ENCODE measurements at places on chromosomes 4 and X.

DNA sequence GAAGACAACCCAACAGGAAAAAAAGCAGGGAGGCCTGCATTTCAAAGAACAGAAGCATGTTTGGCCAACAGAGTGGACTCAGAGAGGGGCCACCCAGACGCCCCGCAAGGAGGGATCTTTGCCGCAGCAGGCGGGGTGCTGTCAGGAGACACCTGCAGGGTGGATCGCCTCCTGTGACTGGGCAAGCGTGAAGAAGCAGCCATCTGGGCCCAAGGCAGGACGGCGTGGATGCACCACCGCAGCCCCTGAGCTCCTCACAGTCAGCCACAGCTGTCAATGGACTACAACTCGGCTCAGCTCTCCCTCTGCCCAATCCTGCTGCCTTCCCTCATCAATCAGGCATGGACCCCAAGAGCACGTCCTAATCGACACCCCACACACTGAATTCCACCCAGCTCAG is 32.0 kb upstream of the MAN2B2 start:
- no peak for DNase-seq

GRCh38 chr4:173046818-173047217 is 121.8 kb upstream of the GALNT7 start:
- no peak for DNase-seq

DNA sequence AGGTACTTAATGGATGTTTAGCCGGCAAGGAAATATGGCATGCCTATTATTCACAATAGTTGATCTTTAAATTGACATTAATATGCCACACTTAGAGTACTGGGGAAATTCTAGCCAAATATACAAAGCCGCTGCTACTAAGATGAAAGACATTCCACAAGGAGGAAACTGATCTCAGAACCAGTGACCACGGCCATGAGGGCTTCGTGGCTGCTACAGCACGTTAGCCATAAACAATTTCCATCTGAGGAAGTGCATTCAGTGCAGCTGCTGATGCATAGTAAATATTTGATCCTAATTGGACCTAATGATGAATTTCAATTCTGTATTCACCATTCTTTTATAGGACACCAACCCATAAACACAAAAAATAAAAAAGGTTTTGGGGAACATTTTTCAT is 59.1 kb downstream of the SORBS2 start:
- DNase-seq = no peak

DNA sequence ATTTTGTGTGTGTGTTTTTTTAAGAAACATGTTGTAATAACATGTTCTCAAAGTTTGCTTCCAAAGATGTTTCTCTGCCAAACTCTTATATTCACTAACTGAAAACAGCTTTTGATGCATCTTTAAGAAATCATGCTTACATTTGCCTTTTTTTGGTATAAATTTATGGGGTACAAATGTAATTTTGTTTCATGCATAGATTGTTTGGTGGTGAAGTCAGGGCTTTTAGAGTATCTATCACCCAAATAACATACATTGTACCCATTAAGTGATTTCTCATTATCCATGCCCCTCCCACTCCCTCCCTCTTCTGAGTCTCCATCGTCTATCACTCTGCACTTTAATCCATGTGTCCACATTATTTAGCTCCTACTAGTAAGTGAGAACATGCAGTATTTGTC is 30.8 kb downstream of the SPINK2 start:
- DNase-seq = no peak

DNA sequence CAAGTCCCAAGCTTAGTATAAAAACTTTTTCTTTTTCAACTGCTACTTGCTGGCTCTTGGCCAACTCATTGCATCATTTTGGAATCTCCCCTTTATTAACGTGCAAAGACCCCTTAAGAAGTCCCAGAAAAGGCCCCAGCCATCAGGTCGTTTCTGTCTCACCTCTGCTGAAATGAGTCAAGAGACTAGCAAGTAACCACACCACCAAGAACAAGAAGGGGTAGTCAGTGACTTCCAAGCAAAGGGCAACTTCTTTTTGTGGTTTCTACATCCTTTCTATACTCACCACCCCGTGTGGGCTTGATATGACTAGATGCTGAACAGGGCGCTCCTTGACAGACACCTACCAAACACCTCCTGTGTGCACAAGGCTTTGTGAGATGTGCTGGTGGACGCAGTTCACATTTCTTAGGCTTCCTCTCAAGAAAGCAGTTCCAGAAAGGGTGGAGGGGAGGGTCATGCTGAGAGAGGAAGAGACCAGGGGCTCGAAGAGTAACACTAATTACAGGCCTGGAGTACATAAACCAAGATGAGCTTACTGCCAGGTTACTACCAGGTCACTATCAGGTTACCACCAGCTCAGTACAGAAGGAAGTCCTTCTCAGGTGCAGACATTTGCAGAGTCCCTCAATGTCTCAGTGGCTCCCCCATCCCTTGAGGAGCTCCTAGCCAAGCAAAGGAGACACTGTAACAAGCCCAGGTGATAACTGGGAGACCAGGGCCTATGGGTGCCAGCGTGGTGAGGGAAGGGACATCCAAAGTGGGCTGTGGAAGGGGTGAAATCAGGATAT is 19.3 kb downstream of the JAKMIP1 start:
- no peak for DNase-seq

DNA sequence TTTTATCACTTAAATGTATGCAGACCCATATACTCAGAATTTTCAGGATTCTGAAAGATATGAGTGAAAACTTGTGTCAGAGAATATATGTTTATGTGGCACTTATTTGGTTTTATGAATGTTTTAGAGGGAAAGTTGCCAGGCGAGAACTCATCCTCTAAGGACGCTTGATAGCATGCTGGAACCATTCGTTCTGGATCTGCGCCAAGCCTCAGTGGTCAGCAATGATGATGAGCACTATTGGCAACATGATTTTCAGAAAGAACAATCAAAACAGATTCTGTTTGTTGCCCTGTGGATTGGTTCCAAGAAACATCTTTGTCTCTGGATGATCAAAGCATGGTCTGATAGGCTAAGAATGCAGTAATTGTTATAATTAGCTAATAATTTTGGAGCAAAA is 32.1 kb upstream of the RAPGEF2 start:
- no peak for DNase-seq

DNA sequence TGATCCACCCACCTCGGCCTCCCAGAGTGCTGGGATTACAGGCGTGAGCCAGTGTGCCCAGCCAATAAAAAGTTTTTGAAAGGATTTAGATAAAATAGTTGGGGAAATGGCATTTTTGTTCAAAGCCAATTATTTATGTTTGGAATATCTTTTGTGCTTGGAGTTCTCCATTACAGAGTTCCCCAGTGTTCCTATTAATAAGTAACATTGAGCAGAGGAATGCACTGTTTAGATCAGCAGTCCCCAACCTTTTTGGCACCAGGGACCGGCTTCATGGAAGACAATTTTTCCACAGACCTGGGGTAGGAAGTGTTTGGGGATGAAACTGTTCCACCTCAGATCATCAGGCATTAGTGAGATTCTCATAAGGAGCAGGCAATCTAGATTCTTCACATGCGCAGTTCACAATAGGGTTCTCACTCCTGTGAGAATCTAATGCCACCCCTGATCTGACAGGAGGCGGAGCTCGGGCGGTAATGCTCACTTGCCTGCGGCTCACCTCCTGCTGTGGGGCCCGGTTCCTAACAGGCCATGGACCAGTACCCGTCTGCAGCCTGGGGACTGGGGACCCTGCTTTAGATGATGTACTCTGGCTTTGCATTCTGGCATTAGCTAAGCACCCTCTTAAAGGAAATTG is 8.3 kb downstream of the PKD2 start:
- no peak for DNase-seq

- DNase-seq = no peak
These were observed 102.6 kb upstream of the TENT5D start for GRCh38 chrX:80317646-80318045.

DNA sequence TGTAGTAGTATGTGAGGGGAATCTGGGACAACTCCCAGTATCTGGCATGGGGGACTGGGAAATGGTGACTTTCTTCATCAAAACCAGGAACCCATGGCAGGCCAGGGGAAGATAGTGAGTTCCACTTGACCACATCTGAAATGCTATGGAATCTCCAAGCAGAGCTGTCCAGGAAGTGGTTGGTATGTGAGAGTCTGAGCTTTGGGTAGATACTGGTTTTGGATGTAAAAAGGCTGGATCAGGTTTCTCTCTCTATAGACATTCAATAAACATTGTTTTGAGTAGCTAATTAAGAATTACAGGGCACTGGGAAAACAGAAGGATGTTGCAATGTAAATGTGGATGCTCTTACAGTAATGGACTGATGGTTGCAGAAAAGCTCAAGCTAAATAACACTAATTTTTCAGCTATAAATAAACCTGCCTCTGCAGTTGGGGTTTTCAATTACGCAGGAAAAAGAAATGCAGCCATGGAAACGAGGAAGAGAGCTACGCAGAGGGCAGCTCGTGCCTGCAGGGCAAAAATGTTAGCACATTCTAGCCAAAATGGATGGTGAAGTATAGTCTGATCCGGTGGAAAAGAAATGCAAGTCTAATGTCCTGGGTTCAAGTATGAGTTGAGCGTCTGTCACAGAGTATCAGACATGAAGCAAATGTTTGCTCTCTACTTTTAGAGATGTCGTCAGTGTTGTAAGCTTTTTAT is 13.4 kb upstream of the CHRNA9 start:
- DNase-seq = no peak

DNA sequence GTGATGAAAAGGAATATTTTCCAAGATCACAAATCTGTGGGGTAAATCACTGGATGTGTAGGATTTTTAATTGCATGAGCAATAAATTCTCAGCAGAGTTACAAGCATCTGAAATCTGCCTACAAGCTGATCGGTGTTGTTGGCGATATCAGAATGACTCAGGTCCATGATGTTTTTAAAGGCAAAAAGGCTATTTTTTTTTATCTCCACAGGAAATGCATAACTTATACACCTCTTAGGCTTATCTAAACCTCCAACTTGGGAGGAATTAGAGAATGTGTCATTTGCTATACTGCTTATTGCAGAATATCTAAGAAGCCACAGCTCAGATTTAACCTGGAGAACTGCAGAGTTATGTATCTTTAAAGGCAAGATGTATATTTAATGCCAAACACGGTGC is 61.6 kb downstream of the KIT start:
- no peak for DNase-seq

All from GDM1 (cell line).